OCI-LY7 (cell line): ENCODE measurements at places on chromosomes 5 and 9.

- no peak for DNase-seq
Measured at GRCh38 chr5:107574287-107574686, 96.5 kb downstream of the EFNA5 start.

DNA sequence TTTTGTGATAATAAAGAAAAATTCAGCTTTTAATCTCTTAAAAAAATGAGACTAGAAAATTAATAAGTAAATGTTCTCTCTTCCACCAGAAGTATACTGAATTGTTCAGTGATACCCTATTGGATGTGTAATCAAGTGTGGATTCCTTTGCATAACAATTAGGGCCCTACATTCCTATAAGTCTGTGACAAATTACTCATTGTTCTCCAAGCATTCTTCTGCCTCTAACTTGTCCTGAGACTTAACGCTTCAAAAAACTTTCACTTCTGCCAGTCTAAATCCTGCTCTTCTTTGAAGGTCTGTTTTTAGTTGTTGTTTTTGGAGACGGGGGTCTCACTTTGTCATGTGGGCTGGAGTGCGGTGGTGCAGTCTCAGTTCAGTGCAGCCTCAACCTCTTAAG is 9.2 kb upstream of the DDX46 start:
- DNase-seq: no peak

- no peak for DNase-seq
Measured at GRCh38 chr5:180847026-180847425, 14.1 kb downstream of the ZFP62 start.

DNA sequence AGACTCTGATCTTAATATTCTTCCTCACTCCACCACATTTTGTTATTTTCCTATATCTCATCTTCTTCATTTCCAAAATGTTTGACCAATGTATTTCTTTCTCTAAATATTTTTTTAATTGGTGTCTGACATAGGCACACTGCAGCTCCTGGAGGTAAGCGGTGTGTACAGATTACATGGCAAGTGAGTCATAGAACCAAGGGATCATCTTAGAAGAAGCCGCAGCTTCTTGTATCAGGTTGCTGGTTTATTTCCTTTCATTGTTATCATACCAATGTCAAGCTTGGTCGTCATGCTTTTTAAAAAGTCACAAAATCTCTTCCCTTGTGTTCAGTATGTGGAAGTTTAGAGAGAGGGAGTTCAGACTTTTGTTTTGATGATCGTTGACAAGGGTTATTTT is 526.1 kb upstream of the CDH18 start:
- no peak for DNase-seq

DNA sequence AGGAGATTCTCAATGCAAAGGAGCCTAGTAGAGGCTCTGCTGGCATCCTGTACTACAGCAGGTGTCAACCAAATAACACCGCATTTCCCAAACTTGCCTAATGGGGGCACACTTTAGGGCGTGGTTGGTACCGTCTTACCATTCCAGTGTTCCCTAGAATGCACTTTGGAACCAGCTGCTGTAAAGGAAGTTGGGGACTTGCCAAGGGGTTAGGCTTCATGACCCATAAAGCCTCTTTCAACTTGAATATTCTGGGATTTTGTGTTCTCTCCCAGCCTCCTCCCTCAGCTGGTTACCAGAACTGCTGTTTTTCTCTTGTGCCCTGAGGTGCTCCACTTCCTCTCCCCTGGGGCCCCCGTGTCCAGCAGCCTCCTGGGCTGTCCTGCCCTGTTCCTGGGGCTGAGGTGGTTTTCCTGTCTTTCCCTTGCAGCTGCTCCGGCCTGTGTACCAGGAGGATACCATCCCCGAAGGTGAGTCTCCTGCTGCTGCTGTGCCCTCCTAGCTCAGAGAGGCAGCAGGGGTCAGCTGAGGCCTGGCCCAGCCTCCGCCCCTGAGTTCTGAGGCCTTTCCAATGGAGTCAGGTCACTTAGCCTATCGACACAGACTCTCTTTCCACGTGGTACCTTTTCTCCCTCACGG is 44.7 kb downstream of the RGS3 start:
- DNase-seq: no peak

DNA sequence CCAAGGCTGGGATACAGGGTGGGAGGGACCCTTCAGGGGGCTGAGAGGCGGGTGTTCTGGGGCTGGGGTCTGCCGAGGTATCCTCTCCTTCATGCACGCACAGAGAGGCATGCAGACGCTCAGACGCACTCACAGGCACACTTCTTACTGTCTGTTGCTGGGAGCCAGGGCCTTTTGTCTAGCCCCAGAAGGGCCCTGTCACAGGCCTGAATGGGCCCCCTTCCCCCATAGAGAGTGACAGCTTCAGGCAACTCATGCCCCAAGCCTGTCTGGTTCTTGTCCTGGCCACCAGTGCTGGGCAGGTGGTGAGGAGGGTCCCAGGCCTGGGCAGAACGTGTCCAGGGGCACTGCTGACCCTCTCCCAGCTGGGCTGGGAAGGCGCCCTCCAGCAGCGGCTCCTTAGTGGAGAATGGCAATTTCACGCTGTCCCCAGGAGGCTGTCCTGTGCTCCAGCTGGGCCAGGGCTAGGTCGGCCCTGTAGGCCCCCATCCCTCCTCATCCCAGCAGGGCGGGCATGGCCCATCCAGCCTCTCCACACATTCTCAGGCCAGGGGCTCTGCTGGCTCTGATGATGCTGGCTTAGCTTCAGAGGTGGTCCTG is 45.3 kb downstream of the LMX1B start:
- no peak for DNase-seq

DNA sequence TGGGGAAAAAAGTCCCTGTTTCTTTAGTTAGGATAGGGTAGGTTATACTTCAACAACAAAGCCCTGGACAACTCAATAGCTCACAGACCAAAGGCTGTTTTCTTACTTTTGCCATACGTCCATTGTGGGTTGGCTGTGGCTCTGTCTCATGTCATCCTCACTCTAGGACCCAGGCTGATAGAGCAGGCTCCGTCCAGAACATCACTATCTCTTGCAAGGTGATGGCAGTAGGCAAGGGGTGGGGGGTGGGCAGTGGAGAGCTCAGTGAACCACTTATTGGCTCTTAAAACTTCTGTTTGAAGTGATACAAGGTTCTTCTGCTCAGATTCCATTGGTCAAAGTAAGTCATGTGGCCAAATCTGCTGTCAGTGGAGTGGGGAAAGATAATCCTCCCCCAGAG is 126.4 kb downstream of the CMYA5 start:
- no peak for DNase-seq

DNA sequence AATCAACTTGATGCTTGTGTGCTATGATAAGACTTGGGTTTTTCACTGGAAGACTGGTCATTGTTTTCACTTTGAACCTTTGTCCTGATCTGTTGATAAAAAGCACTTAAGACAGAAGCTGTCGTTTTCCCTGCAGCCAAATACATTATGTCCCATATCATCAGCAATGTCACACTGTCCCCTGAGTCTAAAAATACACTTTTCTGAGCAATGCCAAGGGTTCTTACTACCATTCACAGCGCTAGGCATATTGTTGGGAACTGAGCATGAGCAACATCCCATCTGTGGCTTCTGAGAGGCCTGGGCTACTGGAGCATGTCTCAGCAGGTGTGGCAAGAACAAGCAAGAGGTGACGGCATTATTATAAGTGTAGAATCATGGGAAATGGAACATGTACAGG is 81.8 kb downstream of the SEMA6A start:
- DNase-seq: peak; percentile 48

DNA sequence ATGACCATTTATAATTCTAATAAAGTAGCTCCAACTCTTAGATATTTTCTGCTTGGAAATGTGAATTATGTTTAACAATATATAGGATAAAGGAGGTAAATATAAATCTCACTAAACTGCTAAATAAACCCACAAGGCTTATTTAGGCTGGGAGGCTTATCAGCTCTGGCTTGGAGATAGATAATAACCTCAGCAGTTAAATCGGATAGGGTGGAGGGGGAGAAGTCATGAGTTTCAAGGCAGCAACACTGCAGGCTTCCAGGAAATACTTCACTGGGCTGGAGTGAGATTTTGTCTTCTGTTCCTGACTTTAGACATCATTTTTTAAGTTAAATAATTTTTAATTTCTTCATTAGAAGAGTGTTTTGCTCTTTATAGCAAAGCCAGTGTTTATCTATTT is 80.0 kb upstream of the ITGA2 start:
- no peak for DNase-seq

DNA sequence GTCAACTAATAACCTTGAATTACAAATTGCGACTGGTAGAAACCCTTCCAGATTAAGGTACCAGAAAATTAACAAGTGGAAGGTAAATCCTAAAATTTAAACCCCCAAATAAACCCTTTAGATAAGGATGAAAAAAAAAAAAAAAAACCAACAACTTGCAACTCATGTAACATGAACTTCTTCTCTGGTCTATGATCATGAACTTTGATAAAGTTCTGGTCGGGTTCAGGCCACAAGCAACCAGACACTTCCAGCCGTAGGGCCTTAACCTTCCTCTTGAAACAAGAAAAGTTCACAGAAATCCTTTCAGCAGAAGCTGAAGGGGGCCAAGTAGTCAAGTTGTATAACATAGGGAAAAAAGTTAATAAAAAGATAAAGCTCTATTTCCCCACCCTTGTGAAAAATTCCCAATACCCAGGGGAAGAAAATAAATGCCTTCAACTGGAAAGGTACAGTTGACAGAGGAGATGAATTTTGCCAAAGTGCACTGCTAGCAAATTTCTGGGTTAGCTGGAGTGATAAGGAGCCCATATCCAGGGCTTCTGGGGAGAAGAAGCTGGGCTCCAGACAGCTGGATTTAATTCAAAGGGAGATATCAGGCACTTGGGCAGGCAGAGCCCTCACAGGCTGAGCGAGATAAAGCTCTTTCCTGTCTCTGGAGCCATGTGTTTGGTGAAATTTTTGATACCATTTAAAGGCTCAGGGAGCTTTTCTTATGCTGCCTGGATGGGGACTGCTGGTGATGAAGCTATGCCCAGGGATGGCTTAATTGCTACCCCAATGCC is 234.2 kb upstream of the PANK3 start:
- DNase-seq: no peak

DNA sequence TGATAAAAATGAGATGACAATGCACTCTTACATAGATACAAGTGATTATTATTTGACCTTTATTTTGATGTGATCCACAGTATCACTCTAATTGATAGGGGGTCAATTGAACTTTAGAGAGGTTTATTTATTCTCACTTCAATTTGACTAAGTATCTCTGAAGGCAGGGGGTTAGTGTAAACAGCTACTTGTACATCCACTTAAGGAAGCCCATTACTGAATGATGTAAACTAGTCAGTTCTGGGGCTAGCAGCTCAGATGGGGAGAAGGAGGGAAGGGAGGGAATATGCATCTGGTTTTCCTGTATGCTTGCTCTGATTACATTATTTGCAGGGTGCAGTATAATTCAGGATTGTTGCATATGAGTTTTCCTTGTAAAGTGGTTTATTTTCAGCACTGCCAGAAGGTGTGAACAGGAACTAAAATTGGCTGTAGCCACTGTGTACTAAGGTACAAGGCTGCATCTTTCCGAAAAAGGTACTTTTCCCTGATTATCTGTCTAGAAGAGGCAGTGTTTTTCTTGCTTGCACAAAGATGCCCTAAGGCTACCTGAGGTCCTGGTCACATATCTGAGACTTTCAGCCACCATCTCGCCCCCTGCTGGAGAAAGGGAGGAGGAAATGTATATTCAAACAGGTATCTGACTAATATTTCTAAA is 51.2 kb downstream of the MRPS27 start:
- peak; percentile 62 for DNase-seq

- DNase-seq: peak; percentile 54
Measured at GRCh38 chr5:134813827-134814226, 31.9 kb upstream of the C5orf24 start.

DNA sequence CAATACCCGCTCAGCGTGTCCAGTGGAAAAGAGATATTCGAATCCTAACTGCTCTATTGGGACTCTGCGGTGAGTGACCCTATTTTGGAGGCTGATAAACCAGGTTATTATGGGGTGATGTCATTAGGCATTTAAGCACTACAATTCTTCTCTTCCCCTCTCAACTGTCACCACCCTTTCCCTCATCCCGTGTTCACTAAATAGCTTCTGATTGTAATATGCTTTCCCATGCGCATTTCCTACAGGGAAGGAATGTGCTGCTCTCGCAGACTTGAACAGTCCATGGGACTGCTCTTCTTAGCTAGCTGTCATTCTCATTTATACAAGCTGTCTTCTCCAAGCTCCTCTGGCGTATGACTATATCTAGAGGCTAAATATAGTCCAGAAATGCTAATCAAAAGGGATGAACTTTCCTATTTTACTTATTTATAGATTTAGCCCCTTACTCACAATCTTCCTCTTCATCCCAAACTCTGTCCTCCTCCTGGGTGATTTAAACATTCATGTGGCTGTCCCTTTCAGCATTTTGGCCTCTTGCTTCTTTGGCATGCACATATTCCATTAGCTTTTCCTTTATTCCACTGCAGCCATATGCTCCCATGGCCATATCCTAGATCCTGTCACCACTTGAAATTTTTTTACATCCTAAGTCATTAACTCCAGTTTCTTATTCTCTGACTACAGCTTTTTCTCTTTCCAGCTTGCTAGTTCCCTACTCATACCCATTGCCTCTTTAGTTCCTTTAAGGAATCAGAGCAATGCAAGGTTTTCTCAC is 39.6 kb upstream of the CSNK1G3 start:
- no peak for DNase-seq

- DNase-seq: peak; percentile 70
Measured at GRCh38 chr9:68933434-68934328, 80.2 kb downstream of the PRKACG start.

- no peak for DNase-seq
Measured at GRCh38 chr9:9100070-9100469, 1300.5 kb upstream of the DMAC1 start.

GRCh38 chr5:170451747-170452365 is 52.0 kb upstream of the KCNIP1 start:
- DNase-seq: no peak

- DNase-seq: no peak
Measured at GRCh38 chr9:32590476-32590875, 17.5 kb upstream of the NDUFB6 start.

DNA sequence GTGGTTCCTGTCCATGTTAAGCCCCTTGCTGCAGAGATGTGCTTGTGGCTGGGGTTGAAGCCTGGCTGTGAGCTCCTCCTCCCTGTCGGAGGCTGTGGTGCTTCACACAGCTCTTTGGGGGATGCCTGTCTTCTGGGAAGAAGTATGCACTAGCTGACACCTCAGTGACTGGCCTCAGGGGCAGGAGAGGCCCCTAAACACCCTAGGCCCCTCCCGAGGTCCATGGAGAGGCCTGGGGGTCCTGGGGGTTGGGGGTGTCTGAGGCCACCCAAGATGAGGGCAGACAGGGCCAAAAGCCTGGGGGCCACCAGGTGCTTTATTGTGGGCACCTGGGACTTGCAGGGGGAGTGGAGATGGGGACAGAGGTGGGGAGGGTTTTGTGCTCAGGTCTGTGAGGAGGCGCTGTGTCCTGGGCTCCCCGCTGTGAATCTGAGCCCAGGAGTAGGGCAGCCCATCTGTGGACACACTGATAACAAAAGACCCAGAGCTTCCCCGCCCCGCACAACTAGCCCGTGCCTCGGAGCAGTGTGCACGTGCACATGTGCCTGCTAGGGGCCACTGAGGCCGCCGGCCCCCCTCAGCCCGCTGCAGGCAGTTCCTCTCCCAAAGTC is 92.0 kb downstream of the PHF2 start:
- DNase-seq: no peak

DNA sequence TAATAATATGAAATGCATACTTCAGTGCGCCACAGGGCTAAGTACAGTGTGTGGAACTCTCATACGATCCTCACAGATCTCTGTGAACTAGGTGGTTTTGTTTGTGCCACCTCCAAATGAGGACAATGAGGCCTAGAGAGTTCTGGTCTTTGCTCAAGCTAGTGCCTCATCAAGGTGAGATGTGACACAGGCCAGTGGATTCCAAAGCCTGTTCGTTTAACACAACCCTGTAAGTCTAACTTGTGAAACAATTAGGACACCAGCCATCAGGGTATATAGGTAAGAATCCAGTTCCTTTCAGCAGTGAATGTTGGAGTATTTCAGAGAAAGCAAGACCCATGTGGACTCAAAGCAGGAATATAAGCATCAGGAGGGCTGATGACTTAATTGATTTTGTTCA is 130.7 kb upstream of the GAS1 start:
- no peak for DNase-seq
